Stimulated activated CD4-positive, alpha-beta T cell treated with anti-CD3 and anti-CD28 coated beads, Interleukin-12 subunit alpha, Interleukin-12 subunit beta, amount 100 ng/mL, for 24 hours (primary cell): ENCODE measurements at places on chromosomes 12 and 14.

DNA sequence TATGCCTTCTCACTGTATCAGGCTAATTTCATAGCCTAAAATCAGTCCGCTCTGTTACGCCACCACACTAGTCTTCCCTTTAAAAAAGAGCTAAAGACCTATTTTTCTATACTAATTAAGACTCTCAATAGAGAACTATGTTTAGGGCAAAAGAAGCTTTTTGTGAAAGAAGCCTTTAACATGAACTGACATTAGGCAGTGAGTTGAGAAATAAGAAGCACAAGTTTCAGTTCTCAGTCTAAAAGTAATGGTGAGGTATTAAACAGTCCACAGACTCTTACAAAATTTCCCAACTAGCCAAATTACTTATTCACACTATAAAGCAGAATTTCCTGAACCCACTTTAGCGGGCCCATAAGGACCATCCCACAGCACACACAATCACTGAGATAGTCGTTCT lies 93.7 kb downstream of the SOX5 start:
- DNase-seq: no peak

DNA sequence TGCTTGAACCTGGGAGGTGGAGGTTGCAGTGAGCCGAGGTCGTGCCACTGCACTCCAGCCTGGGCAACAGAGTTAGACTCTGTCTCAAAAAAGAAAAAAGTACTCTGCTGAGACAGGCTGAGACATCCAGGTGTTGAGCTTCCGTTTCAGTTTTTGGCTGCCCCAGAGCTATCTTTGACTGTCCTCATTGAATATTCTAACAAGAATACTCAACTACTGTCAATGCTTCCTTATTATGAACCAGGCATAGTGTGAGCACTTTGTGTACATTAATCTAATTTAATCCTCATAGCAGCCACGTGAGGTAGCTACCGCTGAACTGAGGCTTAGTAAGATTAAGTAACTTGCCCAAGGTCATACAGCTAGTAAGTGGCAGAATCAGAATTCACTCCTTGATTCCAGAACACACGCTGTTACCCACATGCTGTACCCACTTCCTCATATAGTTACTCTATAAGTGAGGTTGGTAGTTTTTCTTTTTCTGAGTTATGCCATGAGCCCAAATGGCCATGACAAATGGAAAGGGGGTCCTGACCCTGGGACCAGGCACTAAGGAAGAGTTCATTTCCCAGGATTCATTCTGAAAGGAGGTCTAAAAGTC lies 11.3 kb downstream of the ALDH1L2 start:
- no peak for DNase-seq

- no peak for DNase-seq
Observed at GRCh38 chr12:113700943-113701342, 229.3 kb upstream of the LHX5 start.

GRCh38 chr12:50788561-50788960 lies 24.7 kb downstream of the ATF1 start:
- no peak for DNase-seq

- no peak for DNase-seq
Observed at GRCh38 chr12:49902399-49903350, 1.0 kb downstream of the FAIM2 start.

DNA sequence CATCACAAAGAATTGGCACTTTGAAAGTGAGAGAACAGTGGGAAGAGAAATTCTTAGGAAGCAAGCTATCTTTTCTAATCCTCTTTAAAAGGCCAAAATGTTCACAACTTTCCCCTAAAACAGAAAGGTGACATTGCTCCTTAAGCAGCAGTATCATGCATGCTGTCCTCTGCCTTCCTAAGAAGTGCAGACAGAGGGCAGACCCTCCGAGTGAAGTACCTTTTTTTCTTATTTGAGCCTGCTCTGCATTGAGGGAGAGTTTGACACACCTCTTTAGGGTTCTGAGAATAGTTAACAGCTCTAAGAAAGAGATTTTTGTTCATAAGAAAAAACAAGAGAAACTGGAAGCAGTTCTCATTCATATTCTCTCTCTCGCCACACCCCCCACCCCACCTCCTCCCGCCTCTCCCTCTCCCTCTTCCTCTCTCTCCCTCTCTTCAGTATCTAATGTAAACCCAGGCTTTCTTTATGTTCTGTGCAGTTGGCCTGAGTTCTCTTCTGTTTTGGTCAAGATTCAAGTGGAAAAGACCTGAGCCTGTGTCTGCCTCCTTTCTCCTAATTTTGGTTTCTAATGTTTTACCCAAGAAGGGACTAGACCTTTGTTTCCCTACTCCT lies 709.1 kb downstream of the DIO2 start:
- DNase-seq: no peak

GRCh38 chr14:20468764-20469241 lies 403 bp upstream of the PNP start:
- DNase-seq: no peak

DNA sequence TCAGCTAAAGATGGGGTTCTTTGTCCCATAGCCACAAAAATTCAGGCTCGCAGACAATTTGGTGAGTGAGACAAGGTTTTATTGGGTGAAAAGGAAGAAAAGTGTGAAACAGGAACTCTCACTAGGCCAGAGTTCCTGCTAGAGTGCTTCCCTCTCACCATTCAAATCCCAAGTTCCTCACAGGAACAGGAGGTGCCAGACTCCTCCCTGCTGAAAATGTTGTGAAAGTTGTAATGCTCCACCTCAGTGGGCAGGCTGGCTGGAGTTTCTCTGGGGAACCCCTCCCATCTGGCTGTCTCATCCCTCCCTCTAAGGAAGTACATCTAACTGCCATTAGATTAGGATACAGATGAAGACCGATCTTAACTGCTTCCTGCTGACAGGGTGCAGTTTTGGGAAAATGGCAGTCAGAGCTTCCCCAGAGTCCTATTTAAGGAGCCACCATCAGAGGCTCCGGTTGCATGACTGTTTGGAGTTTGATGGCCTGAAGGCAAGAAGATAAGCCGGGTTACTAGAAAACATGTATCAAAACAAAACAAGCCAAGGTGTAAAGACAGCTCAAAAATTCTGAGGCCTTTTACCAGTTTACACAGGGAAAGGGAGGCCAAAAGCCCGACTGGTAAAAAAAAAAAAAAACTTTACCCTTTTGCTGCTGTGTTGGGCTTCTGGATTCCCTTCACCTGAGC lies 127.6 kb downstream of the FSCB start:
- DNase-seq: no peak

- no peak for DNase-seq
Observed at GRCh38 chr14:87494010-87494409, 499.0 kb downstream of the GALC start.

GRCh38 chr12:46556105-46556559 lies 183.6 kb upstream of the SLC38A2 start:
- DNase-seq: no peak

GRCh38 chr12:11460343-11461023 lies 65.1 kb upstream of the PRB2 start:
- no peak for DNase-seq

DNA sequence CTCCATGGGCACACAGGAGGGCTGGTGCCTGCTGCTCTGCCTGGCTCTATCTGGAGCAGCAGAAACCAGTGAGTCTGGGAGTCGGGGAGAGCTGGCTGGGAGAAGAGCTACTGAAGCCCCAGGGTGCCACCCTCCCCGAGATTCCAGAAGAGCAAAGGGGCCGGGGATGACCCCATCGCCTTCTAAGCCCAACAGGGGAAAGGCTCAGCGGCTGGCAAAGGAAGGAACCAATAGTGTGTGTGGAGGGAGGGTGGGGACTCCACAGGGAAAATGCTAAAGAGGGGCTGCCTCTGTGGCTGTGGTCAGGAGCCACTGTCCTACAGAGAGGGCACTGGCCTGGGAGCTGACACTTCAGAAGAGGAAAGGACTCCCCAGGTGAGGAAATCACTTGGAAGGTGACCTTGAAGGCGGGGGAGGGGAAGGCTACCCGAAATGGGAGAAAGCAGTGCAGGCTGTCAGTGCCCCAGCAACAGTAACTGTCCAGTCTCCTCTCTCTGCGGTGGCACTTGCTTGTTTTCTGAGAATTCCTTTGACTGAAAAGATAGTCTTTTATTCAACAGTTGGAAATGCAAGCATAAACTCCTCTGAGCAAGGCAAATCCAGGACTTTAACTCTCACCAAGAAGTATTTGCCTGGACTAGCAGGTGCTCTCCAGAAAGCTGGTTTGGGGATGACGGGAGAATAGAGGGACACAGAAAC lies 552 bp downstream of the TAPBPL start:
- no peak for DNase-seq

- DNase-seq: no peak
Observed at GRCh38 chr14:92049781-92050180, 9.9 kb upstream of the TRIP11 start.

GRCh38 chr14:36901861-36902260 lies 240.2 kb downstream of the PAX9 start:
- no peak for DNase-seq

- no peak for DNase-seq
Observed at GRCh38 chr14:61582815-61583214, 112.5 kb upstream of the HIF1A start.

GRCh38 chr14:73290279-73290678 lies 53.0 kb downstream of the PAPLN start:
- DNase-seq: no peak

DNA sequence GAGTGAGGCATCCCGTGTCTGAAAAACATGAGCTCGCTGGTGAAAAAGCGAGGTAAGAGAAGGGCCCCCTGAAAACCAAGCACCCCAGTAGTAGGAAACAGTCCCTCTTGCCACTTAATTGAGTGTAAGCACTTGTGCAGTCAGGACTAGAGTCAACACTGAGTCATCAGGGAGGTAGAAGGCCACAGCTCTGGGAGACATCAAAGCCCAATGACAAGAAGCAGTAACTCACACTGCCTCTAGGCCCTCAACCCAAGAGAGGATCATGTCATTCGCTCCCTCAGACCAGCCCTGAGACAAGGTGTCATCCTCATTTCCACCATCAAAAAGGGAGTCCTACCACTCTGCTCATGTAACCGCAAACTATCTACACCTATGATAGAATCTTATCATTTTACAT lies 17.8 kb downstream of the POMT2 start:
- DNase-seq: peak; percentile 22

GRCh38 chr12:108425238-108425795 lies 86.2 kb upstream of the CMKLR1 start:
- DNase-seq: no peak

DNA sequence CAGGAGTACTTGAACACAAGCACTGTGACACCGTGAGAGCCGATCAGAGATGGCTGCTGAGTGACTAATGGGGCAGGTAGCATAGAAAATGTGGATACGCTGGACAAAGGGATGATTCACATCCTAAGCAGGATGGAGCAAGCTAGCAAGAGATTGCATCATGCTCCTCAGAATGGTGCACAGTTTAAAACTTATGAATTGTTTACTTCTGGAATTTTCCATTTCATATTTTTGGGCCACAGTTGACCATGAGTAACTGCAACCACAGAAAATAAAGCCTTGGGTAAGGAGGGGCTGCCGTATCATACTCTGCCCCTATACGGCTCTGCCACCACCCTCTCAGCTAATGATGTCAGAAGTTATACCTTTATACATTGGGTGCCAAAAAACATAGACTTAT lies 23.3 kb upstream of the MARK3 start:
- no peak for DNase-seq

GRCh38 chr14:81432219-81432661 lies 32.1 kb upstream of the STON2 start:
- DNase-seq: no peak

GRCh38 chr12:99611117-99611516 lies 36.4 kb upstream of the GARIN6 start:
- DNase-seq: no peak

DNA sequence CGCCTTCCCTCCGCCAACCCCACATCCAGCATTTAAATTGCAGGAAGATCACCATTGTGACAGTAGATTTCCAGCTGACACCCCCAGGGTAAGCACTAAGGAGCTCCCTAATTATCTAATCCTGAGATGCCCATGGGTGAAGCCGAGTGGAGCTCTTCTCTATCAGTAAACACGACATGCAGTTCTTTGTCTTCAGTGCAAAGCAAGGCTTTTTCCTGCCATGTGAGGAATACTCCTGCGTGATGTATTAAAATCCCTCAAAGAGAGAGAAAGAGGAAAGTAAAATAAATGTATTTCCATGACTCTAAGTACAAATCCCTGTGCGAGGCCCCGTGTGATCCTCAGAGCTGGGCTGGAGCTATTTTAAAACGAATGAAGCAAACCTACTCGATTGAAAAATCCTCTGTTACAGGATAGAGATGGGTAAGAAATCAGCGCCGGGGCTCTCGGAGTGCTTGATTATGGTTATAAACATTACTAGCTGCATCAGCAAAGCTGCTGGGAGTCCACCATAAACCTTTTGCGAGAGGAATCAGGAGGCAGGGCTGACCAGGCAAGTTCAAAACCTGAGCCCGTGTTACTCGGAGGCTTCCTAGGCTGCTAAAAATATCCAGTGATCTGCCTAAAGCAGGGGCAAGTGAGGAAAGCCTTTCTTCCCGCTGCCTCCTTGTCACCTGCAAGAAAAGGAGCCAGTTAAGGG lies 61.5 kb downstream of the MAP1LC3B2 start:
- no peak for DNase-seq

- DNase-seq: no peak
Observed at GRCh38 chr14:103155010-103155409, 31.7 kb downstream of the TNFAIP2 start.

- no peak for DNase-seq
Observed at GRCh38 chr12:41459906-41460214, 271.7 kb downstream of the PDZRN4 start.

GRCh38 chr12:52081263-52081733 lies 1.8 kb downstream of the SMIM41 start:
- no peak for DNase-seq

GRCh38 chr12:2796187-2796666 lies 1.5 kb downstream of the FKBP4 start:
- no peak for DNase-seq

- no peak for DNase-seq
Observed at GRCh38 chr12:6430124-6430989, 14.4 kb upstream of the CD27 start.

DNA sequence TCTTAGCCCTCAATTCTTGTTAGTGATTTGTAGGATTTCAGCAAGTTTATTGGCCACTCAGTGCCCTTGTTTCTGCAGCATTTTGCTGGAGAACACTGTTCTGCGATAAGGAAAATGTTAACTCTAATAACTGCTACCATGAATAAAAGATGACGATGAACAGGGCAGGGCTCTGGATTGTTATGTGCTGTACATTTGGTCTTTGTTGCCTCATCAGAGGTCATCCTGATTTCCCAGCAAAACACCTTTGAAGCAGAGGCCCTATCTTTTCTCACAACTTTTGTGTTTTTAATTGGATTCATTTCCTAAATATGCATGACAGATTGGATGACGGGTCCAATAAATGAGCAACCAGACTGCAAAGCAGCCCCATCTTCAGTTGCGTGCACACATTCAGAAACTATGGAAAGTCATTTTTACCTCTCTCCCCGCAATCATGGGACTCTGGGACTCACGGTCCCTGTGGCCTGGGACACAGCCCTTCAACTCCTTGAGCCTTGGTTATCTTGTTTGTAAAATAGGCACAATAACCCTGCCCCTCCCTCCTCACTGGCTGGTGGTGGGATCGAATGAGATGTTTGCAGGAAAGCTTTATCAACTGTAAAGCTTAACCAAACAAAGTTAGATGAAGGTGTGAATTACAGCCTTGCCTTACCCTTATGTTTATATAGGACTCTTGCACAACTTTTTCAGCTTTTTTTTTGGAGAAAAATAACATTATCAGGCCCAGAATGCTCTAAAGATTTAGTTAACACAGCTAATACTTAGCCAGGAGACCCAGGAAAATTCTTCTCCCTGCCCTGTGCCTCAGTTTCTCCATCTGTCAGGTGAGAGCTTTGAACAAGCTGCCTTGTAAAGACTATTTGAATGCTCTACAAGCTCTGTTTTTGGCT lies 45.4 kb downstream of the RPH3A start:
- DNase-seq: no peak
